Activated T-helper 17 cell treated with anti-CD3 and anti-CD28 coated beads, Interleukin-2, amount 50 U/mL, for 72 hours (primary cell): ENCODE measurements at places on chromosomes 16 and 17.

GRCh38 chr17:50995668-50996067 is 125.0 kb downstream of the SPAG9 start:
- H3K27me3 ChIP-seq, result no peaks in the 10 kb centered on the region
- no peaks in the 10 kb centered on the region for H3K4me1 ChIP-seq
- no peak for ATAC-seq
- H3K4me3 ChIP-seq, result no peak overlapping the region
- H3K27ac ChIP-seq, result no peak overlapping the region
- H3K36me3 ChIP-seq, result peaks cover 95% of the 10 kb centered on the region

DNA sequence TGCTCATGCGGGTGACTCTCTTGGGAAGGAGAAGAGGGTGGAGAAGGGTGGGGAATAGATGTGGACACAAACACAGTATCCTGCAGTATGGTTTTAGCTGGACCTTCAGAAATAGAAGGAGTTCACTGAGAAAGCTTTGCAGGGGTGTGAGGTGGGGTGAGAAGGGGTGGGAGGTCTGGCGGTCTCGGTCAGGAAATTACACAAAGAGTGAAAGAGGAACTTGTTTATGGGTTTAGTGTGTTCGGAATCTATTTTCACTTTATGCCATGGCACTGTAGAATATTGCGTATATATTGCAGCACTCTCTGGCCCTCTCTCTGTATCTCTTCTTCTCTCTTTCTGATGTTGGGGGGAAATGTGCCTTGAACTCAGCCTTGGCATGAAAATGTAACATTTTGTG is 148.2 kb upstream of the GOT2 start:
- no peak overlapping the region for H3K4me3 ChIP-seq
- H3K27ac ChIP-seq, result no peak overlapping the region
- no peaks in the 10 kb centered on the region for H3K4me1 ChIP-seq
- H3K27me3 ChIP-seq, result peaks cover 18% of the 10 kb centered on the region
- no peak for ATAC-seq

DNA sequence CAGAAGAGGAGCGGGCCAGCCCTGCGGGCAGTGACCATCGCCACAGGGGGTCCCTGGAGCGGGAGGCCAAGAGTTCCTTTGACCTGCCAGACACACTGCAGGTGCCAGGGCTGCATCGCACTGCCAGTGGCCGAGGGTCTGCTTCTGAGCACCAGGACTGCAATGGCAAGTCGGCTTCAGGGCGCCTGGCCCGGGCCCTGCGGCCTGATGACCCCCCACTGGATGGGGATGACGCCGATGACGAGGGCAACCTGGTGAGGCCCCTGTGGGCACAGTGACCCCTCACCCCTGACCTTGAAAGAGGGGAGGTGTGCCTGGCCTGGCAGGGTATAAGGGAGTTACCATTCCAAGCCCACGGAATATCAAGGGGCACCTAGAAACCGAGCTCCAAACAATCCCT is 35.1 kb upstream of the ABCC3 start:
- no peaks in the 10 kb centered on the region for H3K4me1 ChIP-seq
- no peak overlapping the region for H3K4me3 ChIP-seq
- H3K27ac ChIP-seq, result no peak overlapping the region
- peaks cover 17% of the 10 kb centered on the region for H3K27me3 ChIP-seq
- H3K36me3 ChIP-seq, result no peaks in the 10 kb centered on the region
- no peak for ATAC-seq

DNA sequence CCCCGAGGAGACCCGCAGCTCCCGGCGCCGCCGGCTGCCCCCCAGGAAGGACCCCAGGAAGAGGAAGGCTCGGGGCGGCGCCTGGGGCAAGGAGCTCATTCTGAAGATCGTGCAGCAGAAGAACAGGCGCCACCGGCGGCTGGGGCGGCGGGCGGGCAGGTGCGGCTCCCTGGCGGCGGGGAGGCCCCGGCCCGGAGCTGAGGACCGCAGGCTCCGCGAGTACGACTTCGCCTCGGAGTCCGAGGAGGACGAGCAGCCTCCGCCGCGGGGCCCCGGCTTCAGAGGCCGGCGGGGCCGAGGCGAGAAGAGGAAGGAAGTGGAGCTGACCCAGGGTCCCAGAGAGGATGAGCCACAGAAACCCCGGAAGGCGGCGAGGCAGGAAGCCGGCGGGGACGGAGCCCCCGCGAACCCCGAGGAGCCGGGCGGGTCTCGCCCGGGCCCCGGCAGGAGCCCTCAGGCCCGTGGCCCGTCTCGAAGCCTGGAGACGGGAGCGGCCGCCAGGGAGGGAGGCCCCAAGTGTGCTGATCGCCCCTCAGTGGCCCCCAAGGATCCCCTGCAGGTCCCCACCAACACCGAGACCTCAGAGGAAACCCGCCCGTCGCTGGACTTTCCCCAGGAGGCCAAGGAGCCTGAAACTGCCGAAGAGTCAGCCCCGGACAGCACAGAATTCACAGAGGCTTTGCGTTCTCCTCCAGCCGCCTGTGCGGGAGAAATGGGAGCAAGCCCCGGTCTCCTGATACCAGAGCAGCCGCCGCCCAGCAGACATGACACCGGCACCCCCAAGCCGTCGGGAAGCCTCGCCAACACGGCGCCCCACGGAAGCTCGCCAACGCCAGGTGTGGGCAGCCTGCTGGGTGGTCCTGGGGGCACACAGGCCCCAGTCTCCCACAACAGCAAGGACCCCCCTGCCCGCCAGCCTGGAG is 22.3 kb upstream of the ZFPM1 start:
- no peaks in the 10 kb centered on the region for H3K4me1 ChIP-seq
- H3K36me3 ChIP-seq, result no peaks in the 10 kb centered on the region
- no peaks in the 10 kb centered on the region for H3K27me3 ChIP-seq
- ATAC-seq, result peak; percentile 71
- H3K4me3 ChIP-seq, result peak overlapping the region; percentile 39

DNA sequence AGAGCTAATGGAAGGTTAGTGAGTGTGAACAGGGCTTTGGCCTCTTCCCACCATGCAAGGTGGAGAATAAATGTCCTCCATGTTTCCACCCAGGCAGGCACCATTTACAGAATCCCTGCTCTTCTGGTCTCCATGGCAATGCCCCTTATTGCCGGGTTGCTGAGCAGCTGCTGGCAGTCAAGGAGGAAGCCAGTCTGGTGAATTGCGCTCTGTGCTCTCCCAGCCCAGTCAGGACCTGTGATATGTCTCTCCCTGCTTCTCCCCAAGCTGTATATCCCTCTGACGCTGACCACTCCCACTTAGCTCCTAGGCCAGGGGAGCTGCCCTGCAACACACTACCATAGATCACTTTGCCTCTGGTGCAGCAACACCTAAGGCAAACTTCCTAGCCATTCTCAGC is 402.1 kb upstream of the ERCC4 start:
- H3K27ac ChIP-seq, result no peak overlapping the region
- no peak overlapping the region for H3K4me3 ChIP-seq
- no peaks in the 10 kb centered on the region for H3K36me3 ChIP-seq

DNA sequence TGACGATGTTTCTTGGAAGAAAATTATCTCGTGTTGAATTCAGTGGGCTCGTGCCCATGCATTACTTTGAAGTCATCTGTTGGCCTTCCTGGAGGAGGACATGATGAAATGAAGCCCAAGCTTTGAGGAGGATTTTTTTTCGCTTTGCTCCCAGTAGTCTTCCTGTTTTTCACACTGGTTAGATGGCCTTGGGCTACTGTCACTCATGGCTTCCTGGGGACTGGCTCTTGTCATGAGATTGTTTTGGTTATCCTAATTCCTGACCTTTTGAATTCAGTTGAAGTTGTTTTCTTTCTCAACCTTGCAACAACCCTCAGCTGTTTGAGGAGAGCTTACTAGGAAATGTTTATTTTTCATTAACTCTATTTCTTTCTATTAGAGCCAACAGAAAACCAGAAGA is 430.7 kb downstream of the HS3ST3B1 start:
- no peak overlapping the region for H3K27ac ChIP-seq
- peaks cover 18% of the 10 kb centered on the region for H3K27me3 ChIP-seq
- ATAC-seq, result no peak
- no peaks in the 10 kb centered on the region for H3K4me1 ChIP-seq

- H3K27me3 ChIP-seq, result no peaks in the 10 kb centered on the region
- no peaks in the 10 kb centered on the region for H3K36me3 ChIP-seq
- no peak overlapping the region for H3K4me3 ChIP-seq
- no peak overlapping the region for H3K27ac ChIP-seq
- no peaks in the 10 kb centered on the region for H3K4me1 ChIP-seq
These were observed 1265.1 kb downstream of the CDH8 start for GRCh38 chr16:60771138-60771537.

DNA sequence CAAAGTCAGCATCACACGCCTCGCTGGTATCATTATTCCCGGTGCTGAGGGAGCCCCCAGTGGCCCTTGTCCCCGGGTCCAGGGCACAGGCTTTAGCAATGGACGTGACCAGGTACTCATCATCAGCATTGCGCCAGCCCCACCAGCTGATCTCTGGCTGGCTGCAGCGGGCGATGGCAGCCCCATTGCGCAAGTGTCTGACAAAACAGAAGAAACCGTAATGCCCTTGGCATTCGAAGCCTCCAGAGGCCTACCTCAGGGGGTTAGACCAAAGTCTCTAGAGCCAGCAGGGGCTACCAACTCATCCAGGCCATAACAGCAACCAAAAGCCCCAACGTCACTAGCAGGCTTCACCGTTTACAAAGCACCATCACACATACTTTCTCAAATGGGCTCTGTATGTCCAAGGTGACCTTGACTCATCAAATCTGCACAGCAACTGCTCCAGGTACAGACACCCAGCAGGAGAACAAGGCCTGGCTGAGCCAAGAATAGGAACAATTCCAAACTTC is 7.3 kb downstream of the MTMR4 start:
- H3K4me1 ChIP-seq, result peaks cover 17% of the 10 kb centered on the region
- peaks cover 100% of the 10 kb centered on the region for H3K36me3 ChIP-seq

DNA sequence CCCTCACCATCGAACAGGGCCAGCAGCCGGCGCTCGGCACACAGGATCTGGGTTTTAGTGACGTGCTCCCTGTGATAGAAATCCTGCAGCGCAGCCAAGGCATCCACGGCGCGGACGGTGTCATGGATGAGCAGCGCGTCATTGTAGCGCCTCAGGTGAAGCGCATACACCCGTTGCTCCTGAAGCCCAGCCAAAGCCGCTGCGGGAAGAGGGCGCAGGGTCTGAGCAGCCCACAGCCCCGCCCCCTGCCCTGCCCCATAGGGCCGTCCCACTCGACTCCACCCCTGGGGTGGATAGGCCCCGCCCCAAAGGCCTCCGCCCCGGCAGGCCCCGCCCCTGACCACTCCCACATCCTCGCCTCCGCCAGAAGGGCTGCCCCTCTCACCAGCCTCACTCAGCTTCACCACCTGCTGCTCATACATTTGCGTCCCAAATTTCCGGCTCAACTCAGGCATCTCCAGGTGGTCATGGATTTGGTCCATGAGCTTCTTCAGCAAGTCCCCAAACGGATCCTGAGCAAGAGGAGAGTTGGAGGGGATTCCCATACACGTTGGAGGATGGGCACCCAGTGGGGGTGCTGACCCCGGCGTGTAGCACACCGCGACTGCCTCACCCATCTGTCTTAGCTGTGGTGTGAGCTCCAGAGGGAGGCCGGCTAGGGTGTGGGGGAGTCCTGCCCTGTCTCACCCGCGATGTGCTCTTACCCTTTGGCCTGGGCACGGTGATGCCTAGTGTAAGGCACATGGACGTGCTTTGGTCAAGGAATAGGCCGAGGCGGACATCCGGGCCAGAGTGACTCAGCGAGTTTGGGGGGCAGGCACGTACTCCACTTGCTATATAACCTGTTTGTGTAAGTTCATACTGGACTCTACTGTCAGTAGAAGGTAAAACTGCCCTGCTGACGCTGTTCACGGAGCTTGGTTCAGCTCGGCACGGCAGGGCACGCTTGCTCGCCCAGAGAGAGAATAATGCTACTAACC is 4.6 kb downstream of the DHX58 start:
- no peaks in the 10 kb centered on the region for H3K27me3 ChIP-seq
- peak; percentile 85 for ATAC-seq
- no peak overlapping the region for H3K27ac ChIP-seq
- peak overlapping the region; percentile 52 for H3K4me3 ChIP-seq
- H3K4me1 ChIP-seq, result peaks cover 5% of the 10 kb centered on the region

DNA sequence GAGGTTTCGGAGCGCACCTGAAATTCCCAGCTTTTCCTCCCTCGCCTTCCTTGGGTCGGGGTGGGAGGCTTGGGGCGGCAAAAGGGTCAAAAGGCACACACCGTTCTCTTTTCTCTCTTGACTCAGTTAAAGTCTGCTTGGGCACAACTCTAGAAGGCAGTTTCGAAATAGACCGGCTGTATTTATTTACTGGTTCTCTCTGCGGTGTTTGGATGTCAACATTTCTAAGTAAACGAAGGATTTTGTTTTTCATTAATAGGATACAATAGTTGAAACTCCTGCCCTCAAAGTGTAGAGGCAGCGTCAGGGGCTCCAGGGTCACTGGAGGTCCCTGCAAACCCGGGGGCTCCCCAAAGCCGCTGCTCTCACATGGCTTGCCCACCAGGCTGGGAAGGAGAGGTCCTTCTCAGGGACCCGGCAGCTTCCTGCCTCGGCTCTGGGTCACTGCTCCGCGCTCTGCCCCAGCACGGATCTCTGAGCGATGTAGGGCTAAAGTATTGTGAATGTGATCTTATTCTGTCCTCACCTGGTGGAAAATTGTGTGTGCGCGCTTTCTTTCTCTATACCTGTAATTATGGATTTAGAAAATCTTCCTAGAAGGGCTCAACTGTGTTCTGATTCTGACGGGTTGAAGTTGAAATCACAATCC is 952 bp downstream of the BMERB1 start:
- H3K27me3 ChIP-seq, result peaks cover 15% of the 10 kb centered on the region
- ATAC-seq, result no peak
- peak overlapping the region; percentile 5 for H3K27ac ChIP-seq
- peak overlapping the region; percentile 73 for H3K4me3 ChIP-seq

DNA sequence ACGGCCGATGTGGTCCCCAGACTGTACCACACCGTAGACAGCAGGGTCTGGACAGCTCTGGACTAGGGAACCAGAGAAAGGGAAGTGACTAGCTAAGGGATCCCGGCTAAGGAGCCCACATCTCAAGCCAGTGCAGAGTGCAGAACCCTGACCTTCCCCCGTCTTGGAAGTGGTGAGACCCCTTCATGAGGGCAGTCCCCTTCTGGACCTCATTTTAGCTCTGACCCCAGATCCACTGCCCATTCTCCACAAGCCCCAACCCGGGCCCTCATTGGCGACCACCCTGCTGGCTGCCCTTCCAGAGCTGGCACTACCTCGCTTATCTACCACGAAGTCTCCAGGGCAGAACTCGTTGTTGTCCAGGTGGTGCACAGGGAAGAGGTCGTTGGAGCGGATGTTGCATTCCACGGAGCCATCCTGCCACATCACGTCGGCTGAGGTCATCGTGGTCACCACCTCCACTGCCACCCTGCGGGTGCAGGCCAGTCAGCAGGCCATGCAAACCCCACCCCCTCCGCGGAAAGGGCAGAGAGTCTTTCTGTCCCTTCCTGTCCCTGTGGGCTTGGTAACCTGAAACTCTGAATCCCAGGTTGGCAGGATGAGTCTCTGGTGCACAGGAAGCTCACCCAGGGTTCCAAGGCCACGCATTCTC is 14.2 kb downstream of the SPHK1 start:
- peak; percentile 23 for ATAC-seq
- no peaks in the 10 kb centered on the region for H3K27me3 ChIP-seq
- no peak overlapping the region for H3K27ac ChIP-seq
- no peaks in the 10 kb centered on the region for H3K4me1 ChIP-seq
